ENCODE measurements at places on chromosomes 12 and 14.

DNA sequence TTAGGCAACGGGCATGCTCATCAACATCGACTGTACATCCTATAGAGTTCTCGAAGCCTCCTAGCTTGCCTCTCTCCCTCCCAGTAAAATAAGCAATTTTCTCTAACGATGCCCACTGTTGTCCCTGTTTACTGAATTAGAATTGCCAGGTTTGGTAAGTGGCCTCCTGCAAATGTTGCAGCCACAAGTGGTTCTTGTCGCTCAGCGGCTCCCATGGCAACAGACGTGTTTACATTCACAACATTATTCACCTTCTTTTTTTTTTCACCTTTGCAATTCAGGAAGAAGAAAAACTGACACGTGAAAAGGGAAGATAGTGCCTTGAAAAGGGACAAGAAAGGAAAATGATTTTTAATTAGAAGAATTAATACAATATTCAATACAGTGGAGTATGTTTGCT is 100.9 kb upstream of the PKP2 start:
- no peak for DNase-seq

DNA sequence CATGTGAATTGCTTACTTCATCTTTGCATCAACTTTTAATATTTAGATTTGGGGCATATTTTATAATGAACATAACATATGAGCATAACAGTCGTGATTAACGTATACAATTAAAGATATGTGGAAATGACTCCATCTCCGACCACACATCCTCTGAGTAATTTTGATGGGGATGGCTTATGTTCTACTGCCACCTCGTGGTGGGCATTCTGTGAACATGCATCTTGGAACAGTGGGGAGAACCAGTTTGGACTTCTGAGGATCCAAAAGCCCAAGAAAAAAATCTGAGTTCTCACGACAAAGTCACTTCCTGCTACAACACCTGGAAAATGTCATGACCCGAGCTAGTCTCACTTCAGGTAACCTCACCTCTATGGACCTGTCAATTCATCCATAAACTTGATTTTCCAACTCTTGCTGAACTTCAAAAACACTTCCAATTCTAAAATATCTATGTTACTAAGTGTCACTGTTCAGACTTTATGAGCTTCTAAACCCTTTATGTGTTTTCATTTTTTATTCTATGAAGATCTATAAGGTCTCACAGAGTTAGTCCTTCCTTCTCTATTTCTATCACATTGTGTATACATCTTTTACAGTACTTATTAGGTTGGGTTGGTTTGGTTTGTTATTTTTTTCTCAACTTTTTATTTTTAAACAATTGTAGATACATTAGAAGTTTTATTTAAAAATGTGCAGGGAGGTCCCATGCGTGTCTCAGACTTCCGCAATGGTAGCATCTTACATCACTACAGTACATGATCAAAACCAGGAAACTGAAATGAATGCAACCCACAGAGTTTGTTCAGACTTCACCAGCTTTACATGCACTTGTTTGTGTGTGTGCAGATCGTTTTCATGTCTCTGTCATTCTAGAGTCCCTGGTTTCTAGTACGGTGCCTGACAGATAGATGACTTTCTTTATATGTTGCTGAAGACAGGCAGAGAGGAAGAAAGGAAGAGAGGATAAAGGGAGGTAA is 38.2 kb upstream of the STAB2 start:
- DNase-seq: peak; percentile 20

DNA sequence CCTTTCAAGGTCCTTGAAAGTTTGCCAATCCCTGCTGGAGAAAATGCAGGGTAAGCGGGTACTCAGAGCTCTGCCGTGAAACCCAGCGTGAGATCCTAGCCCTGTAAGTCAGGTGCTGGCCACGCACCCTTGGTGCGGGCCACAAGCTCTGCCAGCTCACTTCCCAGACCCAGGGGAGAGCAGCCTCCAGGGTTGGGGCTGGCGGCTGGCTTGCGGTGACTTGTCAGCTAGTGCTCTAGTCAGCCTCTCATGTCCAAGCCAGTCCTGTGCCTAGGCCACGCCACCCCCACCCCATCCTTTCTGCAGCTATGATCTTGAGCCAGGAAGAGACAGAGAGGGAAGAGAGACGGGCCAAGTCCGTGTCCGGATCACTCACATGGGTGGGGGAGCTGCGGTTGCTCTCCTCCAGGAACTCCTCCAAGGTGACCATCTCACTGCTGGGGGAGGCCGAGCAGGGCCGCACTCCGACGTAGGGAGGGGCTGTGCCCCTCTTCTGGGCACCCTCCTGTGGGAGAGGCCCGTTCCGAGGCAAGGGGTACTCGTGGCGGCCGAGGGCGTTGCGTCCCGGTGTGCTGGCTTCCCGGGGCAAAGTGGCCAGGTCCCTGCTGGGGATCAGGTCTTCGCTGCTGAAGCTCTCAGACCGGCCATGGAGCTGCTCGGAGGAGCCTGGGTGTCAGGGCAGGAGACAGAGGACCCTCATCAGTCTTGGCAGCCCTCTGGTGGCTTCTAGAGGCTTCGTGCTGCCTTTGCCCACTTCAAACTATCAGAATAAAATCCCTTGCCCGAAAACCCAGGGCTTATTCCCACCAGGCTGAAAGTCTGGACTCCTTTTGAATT is 33.3 kb upstream of the GPR68 start:
- no peak for DNase-seq

GRCh38 chr12:15886372-15887042 is 4.3 kb downstream of the STRAP start:
- DNase-seq: no peak

DNA sequence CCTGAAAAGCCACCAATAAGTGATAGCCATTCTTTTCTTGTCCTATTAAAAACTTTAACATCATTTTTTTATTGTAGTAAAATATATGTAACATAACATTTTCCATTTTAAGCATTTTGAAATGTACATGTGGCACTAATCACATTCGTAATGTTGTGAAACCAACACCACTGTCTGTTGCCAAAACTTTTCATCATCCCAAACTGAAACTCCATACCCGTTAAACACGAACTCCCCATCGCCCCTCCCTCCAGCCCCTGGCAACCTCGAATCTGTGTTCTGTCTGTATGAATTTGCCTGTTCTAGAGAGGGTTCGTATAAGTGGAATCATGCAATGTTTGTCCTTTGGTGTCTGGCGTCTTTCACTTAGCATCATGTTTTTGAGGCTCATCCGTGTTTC is 75.9 kb downstream of the CCDC92 start:
- no peak for DNase-seq

- peak; percentile 51 for DNase-seq
Measured at GRCh38 chr12:57127726-57128518, at the start of gene LRP1. Gene LRP1, plus strand, starts transcription at chr12:57128483. Its CDS starts 482 bp downstream, at chr12:57128965.

DNA sequence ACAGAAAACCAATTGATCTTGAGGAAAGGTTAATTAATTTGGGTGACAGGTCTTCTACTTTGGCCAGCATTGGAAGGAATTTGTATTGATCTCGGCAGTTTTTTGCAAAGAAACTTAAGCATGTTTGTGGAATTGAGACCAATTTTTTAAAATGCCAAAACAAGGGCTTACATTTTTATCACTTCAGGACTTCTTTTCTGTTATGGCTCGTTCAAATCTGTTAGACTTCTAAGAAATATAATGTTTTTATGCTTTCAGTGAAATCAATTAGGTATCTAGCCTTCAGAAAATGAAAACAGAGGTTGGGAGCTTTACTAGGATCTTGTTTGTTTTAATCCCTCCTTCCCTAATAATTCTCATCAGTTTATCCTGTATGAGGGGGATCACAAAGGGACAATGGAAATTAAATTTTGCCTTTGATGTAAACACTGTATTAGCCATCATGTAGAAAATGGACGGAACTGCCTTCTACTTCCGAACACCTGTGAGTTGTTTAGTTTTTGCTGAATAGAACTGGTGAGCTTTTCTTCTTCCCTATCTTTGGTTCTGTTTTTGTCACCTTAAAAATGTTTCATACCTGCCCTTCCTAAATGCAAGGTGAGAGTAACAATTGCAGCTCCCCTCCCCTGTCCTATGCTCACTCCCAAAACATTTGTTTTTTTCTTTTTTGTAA is 7.8 kb downstream of the FOXA1 start:
- DNase-seq: no peak

- DNase-seq: no peak
Measured at GRCh38 chr12:120370343-120371243, 1.6 kb upstream of the MSI1 start.

GRCh38 chr12:50220363-50220995 is 53.3 kb upstream of the CERS5 start:
- DNase-seq: no peak

DNA sequence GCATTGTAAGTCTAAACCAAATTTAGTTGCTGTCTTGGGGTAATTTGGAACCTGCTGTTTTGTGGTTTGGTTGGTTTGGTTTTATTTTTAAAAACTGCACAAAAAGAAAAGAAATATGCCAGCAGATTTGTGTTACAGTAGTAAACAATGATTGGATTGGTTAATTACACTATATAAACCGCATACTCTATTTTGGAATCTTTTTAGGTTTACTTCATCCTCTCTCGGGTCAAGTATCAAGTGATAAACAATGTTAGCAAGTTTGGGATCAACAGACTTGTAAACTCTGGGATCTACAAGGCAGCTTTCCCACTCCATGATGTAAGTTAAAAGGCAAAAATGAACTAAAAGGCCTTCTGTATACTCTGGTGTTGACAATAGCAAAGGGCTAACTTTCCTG is 132.4 kb downstream of the ANO6 start:
- no peak for DNase-seq

DNA sequence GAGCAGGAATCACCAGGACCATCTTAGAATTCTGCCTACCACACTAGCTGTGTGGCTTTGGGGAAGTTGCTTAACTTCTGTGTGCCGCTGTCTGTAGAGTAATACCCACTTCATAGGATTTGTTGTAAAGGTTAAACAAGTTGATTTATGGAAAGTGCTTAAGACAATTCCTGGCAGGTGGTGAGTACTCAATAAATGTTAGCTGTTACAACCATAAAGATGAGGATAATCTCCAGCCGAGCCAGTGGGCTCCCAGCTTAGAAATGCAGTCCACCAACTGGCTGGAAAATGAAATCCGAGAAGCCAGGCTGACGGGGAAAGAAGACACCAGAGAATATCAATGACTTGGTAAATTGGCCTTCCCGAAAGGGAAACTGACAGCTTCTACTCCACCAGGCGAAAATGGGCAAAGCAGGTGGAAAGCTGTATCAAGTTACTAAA is 173.5 kb downstream of the CHST11 start:
- no peak for DNase-seq

GRCh38 chr14:98684468-98684867 is 587.5 kb downstream of the BCL11B start:
- DNase-seq: no peak

DNA sequence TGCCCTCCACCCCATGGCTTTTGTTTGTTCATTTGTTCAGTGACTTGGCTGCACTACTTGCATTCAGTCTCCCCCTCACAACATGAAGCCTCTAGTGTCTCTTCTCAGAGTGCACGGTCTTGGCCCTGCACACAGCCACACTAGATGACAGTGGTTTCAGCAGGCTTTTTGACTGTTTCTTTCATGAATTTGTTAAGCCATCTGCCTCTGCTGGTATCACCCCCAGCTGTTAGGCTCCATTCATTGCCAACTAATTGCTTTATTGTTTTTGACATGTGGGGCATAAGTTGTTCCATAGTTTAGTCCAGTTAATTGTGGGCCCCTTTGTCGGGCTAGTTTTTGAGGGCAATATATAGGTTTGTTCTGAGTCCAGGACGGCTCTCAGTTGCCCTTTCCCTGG is 18.8 kb downstream of the OS9 start:
- no peak for DNase-seq

GRCh38 chr14:85531141-85531586 is 1.2 kb downstream of the FLRT2 start:
- no peak for DNase-seq

DNA sequence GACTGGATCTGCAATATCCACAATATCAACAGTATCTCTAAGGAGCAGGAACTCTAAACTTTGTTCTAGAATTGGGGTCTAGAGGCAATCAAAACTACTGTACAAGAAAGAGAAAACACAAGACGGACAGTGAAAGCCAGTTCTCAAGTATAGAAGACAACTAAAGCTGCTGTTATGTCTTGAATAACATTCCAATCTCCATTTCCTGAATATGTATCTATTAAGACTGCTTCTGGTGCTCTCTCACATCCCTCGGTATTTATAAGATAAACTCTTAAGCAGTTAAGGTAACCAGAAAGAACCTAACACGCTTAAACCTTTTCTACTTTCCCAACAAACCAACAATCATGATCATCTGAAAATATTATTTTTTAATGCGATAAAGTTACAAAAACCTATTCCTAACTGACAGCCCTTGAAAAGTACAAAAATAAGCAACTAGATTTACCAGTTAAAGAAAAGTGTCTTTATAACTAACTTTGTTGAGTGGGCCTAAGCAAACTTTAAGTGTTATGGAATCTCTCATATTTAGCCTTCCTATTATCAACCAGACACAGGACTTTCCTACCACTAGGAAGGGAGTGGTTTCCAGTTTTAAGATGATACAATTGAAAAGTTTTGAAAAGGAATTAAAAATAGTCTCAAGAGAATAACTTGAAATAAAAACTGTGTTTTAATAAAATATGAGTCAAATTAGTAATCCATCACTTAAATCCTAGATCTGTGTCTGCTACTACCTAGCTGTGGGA is 30.7 kb downstream of the NUMB start:
- DNase-seq: no peak

- DNase-seq: no peak
Measured at GRCh38 chr12:39368891-39369290, 74.0 kb downstream of the KIF21A start.

DNA sequence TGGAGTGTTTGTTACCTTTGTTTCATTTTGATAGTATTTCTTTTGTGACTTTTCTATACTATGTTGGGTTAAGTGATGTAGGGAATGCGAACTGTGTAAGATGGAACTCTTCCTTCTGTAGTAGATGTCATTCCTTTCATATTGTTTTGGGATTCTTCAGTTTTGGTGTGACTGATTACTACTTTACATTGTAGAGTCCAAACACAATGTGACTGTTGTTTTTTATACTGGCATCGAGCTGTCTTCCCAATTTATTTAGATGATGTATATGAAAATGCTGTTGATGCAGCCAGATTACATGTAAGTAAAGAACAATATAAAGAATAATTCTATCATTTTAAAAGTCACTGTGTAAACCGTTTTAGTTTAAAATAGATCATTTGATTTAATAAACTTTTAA is 34.7 kb downstream of the WASHC4 start:
- DNase-seq: no peak

- no peak for DNase-seq
Measured at GRCh38 chr12:1346126-1346525, 248.3 kb downstream of the FBXL14 start.

DNA sequence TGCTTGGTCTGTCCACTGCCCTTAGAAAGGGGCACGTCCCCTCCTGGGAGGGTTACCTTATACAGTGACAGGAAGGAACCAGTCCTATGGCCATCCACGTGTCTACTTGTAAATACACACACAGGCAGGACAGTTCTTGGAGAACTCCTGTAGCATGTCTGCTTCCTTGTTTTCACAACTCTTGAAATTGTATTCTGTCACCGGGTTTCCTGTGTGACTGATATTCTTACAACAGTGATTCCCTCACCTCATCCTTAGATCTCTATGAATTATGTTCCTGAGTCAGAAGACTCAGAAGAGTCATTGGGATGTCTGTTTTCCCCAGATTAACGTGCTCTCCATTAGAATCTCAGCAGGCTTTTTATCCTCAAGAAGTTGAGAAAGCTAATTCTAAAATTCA is 44.1 kb upstream of the DYNC1H1 start:
- no peak for DNase-seq

- DNase-seq: no peak
Measured at GRCh38 chr14:69953266-69953915, 74.2 kb downstream of the SMOC1 start.

Data from hematopoietic multipotent progenitor cell treated with erythropoietin and hydrocortisone succinate and interleukin-3 and kit ligand, for 15 days (in vitro differentiated cells).